ENCODE measurements at places on chromosomes 4 and X.
A peak's percentile ranks its signal among the peaks of the same experiment; 100 is the strongest.

- DNase-seq = no peak
These were observed 31.1 kb downstream of the CEP44 start for GRCh38 chr4:174314770-174315169.

DNA sequence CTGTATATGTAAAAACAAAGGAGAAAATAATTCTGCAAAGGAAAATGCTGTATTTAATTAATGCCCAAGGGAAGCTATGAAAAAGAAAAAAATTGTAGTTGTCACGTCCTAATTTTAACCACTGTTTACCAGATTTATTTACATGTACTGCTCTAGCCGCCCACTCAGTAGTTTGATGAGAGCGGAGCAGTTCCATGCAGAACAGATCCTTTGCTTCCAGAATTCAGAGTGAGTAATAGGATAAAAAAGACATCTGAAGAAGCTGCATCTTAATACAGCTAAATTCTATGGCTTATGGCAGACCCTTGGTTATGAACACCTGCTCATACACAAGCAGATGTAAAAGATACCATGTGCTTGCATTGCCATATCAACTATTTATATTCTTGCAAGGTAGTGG is 287.0 kb downstream of the GASK1B start:
- no peak for DNase-seq

GRCh38 chr4:184417802-184418511 is 56.4 kb downstream of the IRF2 start:
- DNase-seq = peak; percentile 18

GRCh38 chr4:107699466-107700206 is 20.4 kb downstream of the PAPSS1 start:
- DNase-seq = no peak

- no peak for DNase-seq
These were observed 178.5 kb upstream of the CTSO start for GRCh38 chr4:156132196-156132595.

DNA sequence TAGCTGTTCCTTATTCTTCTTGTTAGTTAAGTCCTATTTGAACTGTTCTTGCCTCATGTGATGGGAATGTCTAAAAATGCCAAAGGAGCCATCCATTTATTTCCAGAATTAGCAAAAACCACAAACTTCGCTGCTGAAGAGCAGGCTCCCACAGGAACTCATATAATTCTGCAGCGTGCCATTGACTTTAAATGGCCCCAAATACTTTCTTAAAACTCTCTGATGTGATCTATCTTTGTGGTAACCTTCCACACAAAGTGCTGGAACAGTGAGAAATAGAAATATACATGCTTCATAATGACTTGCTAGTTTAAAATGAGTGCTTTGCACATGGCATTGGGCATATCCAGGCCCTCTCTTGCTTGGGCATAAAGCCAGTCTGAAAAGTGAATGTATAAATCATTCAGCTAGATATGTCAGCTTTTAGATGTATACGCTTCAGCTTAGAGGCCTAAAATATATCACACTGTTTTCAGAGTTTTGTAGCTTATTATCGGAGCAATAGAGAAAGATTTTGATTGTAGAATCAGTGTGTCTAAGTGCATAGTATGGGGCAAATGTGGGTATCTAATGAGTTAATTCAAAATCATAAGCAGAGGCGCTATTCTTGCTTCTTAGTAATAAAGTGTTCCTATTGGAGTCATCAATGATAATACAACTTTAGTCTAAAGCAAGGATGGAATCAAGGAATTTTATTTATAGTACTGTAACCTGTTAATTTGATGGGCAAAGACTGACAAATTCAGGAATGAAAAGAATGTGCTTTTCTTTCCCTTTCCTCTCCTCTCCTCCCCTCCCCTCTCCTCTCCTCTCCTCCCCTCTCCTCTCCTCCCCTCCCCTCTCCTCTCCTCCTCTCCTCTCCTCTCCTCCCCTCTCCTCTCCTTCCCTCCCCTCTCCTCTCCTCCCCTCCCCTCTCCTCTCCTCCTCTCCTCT is 392.2 kb upstream of the ZFP42 start:
- DNase-seq = no peak

GRCh38 chrX:155766321-155766720 is 114.8 kb upstream of the VAMP7 start:
- DNase-seq = no peak

- DNase-seq = no peak
These were observed 589.2 kb upstream of the NR3C2 start for GRCh38 chr4:149031399-149031798.

DNA sequence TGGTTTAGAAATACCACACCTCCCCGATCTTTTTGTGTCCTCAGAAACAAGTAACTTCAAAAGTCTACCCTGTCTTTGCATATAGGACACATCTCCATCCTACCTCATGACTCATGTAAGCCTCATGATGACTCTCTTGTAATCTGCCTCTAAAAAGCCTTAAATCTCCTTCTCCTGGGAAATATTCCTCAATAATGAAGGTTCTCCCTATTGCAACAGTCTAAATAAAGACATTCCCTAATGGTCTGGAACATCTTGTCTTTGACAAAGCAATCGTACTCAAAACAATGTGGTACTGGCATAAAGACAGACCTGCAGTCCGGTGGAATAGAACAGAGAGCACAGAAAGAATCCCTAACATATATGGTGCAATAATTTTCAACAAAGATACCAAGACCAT is 257.7 kb downstream of the OPHN1 start:
- DNase-seq = no peak

GRCh38 chr4:98421111-98421510 is 159.9 kb downstream of the RAP1GDS1 start:
- no peak for DNase-seq

GRCh38 chrX:110915570-110915969 is 120.0 kb upstream of the CHRDL1 start:
- no peak for DNase-seq

- no peak for DNase-seq
These were observed 79.4 kb downstream of the ABLIM2 start for GRCh38 chr4:8079031-8079885.

- DNase-seq = peak; percentile 46
These were observed 222.7 kb upstream of the HAND2 start for GRCh38 chr4:173752610-173753230.

GRCh38 chr4:41360921-41361793 is 104.4 kb downstream of the UCHL1 start:
- peak; percentile 3 for DNase-seq

GRCh38 chr4:102667001-102667400 is 93.8 kb downstream of the MANBA start:
- no peak for DNase-seq

GRCh38 chr4:90584051-90584450 is 456.9 kb downstream of the CCSER1 start:
- DNase-seq = no peak

DNA sequence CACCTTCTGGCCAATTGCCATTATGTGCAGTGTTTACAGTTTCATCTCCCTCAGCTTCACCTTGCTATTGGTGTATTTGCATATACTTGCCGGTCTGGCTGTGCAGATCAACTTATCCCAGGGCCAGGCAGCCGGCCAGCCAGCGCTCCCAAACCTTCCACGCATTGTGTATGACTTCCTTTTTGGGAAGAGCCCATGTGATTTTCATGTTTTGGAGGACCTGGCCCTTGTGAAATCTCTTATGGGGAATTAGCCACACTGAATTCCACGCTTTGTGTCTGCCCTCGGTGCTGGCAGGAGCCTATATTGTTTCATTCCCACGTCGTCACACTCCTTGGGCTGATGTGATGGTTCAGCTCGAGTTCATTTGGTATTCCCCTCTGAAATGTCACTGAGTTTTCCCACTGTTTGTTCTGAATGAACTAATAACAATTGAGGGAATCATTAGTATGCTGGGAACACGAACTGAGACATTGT is 6.0 kb upstream of the PDLIM3 start:
- no peak for DNase-seq

DNA sequence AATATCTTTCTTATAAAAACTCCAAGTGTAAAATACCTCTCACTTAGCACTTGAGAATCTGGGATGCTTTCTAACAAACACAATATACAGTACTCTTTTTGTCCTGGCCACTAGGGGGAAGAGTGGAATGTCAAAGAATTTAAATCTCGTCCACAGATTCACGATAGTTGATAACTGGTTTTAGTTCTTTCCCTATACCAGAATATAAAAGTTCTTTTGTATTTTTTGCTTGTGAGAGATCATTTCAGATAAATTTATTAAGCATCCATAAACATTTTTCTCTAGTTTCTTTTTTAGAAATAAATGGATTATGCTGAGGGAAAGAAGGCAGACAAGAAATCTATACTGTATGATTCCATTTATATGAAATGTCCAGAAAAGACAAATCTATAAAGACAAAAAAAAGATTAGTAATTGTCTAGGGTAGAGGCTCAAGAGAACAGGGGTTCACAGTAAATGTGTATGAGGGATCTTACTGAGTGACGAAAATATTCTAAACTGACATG is 50.4 kb downstream of the MGARP start:
- DNase-seq = no peak

DNA sequence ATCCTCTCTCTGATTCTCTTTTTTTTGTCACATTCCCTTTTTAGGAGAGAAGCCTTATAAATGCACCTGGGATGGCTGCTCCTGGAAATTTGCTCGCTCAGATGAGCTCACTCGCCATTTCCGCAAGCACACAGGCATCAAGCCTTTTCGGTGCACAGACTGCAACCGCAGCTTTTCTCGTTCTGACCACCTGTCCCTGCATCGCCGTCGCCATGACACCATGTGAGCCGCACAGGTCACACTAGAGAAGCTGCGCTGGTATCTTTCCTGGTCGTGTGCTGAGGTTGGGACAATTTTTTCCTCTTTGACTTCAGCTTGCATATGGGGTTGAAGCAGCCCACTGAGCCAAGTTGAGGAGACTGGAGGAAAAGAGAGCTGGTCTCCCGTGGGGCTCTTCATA is 52.1 kb downstream of the KLF8 start:
- DNase-seq = no peak

GRCh38 chrX:101658661-101659491 is 774 bp downstream of the ARMCX2 start:
- peak; percentile 81 for DNase-seq

DNA sequence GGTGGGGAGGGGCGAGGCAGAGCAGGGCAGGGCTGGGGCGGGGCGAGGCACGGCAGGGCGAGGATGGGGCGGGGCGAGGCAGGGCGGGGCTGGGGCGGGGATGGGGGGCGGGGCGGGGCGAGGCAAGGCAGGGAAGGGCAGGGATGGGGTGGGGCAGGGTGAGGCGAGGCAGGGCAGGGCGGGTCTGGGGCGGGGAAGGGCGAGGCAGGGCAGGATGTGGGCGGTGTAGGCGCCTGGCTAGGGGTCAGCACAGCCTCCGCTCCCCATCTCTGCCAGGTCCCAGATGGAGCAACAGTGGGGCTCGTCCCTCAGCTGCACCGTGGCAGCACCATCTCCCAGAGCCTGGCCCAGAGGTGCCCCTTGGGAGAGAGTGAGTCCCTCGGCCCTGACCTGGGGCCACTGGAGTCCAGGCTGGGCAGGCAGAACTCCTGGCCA is 4.2 kb upstream of the SRPK3 start:
- no peak for DNase-seq

GRCh38 chr4:53815281-53815680 is 224.0 kb upstream of the LNX1 start:
- DNase-seq = no peak

DNA sequence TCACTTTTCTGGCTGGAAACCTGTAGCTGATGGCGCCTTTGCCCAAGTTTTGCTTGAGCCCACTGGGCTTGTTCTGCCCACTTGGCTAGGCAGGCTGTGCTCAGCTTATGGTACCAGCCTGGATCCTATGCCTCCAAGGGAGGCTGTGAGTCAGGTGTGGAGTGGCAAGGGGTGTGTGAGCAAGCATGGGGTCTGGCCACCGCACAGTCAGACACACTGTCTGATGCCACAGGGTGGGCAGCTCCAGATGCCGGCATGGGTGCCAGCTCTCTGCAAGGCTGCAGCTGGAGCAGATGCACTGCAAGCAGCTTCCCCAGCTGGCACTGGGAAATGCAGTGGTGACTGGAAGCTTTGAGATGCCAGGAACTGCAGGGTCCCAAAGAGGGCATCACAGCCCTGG is 16.3 kb upstream of the GIMD1 start:
- no peak for DNase-seq

- no peak for DNase-seq
These were observed 12.6 kb downstream of the ZMYM3 start for GRCh38 chrX:71241301-71241700.

DNA sequence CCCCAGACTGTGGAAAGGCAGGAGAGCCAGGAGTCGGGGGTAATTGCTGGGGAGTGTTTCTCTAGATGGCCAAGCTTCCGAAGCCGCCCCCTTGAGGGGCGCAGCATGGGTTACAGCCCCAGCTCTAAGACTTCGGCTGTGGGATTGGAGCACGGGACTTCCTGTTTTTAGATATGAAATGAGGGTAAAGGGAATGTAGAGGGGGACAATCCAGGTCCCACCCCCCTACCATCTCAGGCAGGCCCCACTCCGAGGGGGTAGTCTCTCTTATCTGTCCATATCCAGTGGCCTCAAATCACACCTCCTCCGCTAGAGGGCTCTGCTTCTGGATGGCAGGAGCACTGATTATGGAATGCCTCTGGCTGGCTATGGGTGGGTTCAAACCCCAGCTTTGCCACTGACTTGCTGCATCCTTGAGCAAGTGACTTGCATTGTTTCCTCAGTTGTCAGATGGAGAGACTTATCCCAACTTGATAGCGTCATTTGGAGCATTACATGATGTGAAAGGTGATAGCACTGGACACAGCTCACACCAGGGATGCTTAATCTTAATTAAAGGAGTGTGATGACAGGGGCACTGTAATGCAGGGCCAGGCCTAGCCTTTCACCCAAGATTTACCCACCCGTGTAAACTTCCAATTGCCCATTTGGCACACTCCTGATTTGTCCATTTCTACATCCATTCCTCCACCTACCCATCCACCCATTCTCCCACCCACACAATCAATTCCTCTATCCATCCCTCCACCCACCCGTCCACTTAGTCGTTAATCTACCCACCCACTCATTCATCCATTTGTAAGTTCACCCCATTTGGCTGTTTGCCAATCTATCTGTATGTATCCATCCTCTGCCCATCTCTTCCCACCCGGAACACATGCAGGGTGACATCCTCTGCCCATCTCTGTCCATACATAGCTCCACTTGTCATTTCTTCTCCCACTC is 848 bp upstream of the KCND1 start:
- peak; percentile 49 for DNase-seq

DNA sequence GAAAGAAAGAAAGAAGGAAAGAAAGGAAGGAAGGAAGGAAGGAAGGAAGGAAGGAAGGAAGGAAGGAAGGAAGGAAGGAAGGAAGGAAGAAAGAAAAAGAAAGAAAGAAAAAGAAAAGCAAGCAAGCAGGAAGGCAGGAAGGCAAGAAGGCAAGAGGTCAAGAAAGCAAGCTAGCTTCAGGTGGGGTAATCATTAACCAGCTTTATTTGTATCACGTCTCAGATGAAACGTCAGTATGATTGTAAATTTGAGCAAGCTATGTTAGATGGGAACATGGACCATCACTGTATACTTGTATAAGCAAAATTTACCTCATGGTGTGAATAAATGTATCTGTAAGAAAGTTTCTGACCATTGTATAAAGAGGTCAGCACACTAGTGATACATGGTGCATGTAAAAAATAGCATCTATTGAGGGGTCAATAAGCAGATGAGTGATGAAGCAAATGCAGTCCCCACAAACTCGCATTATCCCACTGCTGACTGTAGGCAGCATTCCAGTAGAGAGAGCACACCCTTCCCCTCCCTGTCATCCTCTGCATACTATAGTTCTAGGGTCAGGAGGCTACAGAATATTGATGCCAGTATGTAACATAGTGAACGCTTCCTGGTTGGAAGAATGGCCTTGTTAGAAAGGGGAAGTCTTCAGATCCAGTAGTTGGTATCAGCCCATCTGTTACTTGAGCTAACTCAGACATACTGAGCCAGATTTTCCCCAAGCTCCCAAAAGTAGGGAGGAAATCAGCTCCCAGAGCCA is 16.5 kb upstream of the KLHL34 start:
- DNase-seq = no peak
